ENCODE measurements at places on chromosomes 4 and X.

- DNase-seq: no peak
Measured at GRCh38 chrX:6226596-6227452, 1.8 kb downstream of the NLGN4X start.

DNA sequence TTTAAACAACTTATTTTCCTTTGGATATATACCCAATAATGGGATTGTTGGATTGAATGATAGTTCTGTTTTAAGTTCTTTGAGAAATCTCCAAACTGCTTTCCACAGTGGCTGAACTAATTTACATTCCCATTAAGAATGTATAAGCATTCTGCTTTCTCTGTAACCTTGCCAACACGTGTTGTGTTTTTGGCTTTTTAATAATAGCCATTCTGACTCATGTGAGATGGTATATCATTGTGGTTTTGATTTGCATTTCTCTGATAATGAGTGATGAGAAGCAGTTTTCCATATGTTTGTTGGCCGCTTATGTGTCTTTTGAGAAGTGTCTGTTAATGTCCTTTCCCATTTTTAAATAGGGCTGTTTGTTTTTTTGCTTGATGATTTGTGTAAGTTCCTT, 155.6 kb upstream of the PITX2 start:
- DNase-seq: no peak

DNA sequence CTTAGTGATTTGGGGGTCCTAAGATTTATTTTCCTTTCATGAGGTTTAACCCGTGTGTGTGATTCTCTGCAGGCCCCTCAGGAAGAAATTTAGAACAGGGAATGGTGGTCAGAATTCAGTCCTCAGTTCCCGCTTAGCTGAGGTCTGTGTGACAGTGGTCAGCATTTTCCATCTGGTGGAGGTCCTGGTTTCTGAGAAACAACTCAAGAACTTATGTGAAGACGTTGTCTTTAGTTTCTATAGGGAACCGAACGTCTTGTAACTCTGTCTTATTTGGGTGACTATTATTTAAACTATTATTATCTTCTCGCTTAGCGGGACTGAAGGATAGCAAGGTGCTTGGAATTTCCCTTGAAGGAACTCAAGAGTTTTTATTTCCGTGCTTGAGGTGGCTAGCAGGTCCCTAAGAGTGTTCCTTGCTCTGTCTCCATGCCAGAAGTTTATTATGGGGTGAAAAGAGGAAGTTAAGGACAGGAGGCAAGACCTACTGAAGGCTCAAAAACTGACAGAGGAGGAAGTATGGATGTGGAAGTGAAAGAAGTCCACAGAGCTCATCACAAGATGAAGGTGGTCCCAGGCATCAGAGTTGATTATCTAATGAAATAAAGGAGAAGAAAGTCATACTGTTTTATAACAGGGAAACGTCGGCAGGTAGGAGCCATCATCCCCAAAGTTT, 9.4 kb downstream of the MGST2 start:
- DNase-seq: no peak

- no peak for DNase-seq
Measured at GRCh38 chr4:148095346-148095923, 346.8 kb downstream of the NR3C2 start.

- no peak for DNase-seq
Measured at GRCh38 chrX:125262836-125263235, 56.8 kb upstream of the TEX13C start.

- no peak for DNase-seq
Measured at GRCh38 chr4:3615386-3616286, 83.4 kb upstream of the LRPAP1 start.

DNA sequence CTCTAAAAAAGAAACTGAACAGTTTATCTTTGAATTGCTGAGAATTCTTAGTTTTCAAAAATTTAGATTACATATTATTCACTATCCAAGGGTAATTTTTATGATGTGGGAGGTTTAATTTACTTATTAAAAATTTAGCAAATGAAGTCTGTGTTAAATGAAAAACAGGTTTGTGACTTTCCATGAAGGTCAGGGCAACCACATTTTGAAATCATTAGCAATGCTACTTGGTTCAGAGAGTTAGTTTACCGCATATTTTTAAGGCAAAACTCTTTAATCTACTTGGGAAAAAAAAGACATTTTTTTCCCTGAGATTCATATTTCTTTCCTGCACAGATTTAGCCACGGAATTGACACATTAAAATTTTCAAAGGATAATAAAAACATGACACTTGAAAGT, 37.3 kb upstream of the PRSS12 start:
- no peak for DNase-seq

GRCh38 chr4:145781351-145781750, 101.4 kb downstream of the C4orf51 start:
- DNase-seq: no peak

- DNase-seq: no peak
Measured at GRCh38 chr4:11700751-11701226, 272.1 kb upstream of the HS3ST1 start.

GRCh38 chrX:46698691-46699090, 60.2 kb downstream of the SLC9A7 start:
- no peak for DNase-seq

GRCh38 chr4:2510351-2511259, 25.8 kb upstream of the FAM193A start:
- no peak for DNase-seq

DNA sequence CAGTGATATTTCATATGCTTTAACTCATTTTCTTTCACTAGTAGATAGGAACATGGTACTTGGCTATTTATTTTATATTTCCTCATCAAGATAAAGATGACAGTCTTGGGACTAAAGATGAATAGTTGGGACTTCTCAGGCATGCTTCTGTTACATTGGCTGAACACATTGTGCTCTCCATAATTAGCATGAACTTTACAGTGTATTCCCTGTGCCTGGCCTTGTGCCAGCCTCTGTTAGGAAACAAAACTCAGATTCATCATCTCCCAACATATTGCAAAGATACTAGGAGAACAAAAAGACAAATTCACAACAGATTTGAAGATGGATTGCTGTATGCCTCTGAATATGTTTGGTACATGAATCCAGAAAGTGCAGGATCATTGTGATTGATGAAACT, 26.4 kb downstream of the GRIA2 start:
- DNase-seq: no peak

GRCh38 chrX:105265093-105265492, 44.6 kb upstream of the TEX13A start:
- no peak for DNase-seq

- no peak for DNase-seq
Measured at GRCh38 chr4:40285692-40286091, 49.4 kb upstream of the CHRNA9 start.

- DNase-seq: no peak
Measured at GRCh38 chr4:94944726-94945125, 187.0 kb downstream of the BMPR1B start.

DNA sequence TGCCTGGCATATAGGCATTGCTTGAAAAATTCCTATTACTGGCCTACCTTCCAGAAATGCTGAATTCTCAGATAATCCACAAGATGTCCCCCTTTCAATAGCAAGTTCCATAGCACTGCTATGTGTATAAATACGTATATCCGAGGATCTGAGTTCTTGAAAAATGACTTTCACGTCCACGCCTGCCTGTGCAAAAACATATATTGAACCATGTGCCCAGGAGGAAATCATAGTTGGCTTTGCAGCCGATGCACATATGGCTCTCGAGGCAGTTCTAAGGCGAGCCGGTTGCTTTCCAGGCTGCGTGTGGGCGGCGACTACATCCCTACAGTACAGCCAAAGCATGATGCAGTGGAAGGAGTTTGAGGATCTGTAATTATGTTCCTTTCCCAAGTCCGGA, 55.4 kb upstream of the ESX1 start:
- DNase-seq: no peak

- no peak for DNase-seq
Measured at GRCh38 chr4:100826067-100826466, 308.2 kb upstream of the EMCN start.

DNA sequence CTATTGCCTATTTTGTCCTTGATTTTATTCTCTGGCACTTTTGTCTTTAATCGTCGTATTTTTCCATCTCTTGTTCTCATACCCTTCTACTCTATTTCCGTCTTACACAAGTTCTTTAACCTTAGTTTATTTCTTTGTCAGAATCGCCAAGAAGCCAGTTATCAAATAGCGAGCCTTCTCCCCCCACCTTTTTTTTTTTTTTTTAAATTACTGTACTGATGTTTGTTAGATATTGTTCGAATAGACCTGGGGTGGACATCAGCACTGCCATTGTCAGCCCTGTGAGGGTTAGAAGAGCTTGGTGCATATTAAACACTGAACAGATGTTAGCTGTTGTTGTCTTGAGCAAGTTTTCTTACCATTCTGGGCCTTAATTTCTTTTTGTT, 1.2 kb downstream of the SPCS3 start:
- DNase-seq: no peak

DNA sequence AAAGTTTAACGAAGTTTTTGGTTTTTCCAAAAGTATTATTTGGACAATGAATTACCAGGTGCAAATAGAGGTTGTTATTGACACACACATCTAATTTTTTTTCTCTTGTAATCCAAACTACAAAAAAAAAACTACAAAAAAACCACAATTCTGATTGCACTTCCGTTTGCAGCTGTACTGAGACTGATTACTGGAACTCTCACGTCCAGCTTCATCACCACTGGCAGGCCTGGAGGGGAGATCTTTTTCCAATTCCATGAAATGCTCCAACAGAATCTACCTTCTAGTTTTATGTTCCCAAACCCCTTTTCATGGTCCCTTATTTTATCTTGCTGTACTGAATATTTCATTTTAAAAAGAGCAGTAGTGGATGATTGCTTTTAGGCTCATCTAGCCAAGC, 1118.3 kb downstream of the C4orf33 start:
- no peak for DNase-seq

- no peak for DNase-seq
Measured at GRCh38 chr4:20626326-20627005, 73.8 kb upstream of the PACRGL start.

- no peak for DNase-seq
Measured at GRCh38 chr4:29983890-29984289, 736.3 kb upstream of the PCDH7 start.
